ENCODE measurements at places on chromosomes 6 and 20.

GRCh38 chr20:23652371-23652770 lies 14.6 kb upstream of the CST3 start:
- no peak for DNase-seq

DNA sequence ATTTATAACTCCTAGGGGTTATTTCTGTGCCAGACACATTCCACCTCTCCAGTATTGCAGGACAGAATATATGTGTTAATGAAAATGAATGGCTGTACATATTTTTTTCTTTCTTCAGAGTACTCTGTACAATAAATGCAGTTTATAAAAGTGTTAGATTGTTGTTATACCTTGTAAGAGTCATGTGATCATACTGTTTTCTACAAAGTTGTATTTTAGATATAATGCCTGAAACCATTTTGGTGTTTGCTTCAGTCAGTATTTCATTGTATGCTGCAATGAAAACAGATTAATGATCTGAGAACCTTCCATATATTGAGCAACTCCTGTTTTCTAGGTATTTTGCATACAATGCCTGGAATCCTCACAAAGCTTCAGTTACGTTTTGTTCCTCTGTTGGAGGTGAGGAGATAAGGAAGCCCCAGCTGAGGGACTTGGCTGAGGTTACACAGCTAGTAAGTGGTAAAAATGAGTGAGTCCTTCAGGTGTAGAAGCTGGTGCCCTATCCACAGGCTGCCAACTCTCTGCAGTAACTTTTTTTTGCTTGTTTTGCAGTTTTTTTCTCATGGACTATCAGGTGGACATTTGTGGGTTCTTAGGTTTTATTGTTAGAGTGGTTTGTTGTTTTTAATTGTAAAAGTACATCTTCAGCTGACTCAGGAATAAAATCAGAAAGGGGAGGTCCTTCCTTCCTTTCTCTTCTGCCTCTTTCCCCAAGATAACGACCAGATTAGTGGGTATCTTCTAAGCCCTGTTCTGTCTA lies 11.6 kb downstream of the PDCD2 start:
- DNase-seq, result no peak

GRCh38 chr6:15382712-15383111 lies 136.8 kb downstream of the JARID2 start:
- DNase-seq, result no peak

GRCh38 chr6:139109558-139109957 lies 25.3 kb upstream of the HECA start:
- no peak for DNase-seq
